ENCODE measurements at places on chromosomes 5 and 9.

DNA sequence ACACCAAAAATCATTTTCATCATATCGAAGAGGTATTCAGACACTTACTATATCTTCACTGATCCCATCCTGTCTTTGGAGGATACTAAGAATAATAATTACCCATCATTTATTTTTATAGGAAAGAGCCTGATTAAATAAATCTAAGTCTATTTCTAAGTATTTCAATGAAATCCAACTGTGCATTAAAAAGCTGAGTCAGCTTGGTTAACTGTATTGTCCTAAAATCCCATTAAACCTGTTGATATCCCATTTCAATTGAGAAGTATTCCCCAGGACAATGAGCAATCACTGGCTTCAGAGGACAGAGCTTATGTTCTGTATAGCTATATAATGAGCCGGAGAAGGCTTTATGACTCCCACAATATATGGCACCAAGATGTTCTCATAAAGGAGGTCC lies 142.0 kb upstream of the RORB start:
- no peak for DNase-seq

DNA sequence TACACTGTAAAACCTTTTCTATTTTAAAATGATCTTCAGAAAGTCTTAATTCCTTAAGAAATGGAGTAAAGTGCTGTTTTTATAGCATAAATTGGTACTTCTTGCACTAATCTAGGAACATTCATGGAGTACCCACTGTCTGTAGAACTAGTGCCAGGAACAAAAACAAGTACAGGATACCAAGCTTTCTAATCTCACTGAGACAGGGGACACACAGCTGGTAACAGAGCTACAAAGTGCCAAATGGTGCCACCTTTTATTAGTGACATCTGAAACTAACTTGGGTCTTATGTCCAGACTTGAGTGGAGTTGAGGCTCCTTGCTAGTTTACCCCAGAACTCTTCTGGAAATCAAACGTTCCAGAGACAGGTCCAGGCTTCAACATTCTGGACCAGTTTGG lies 57.9 kb downstream of the RNF130 start:
- no peak for DNase-seq

DNA sequence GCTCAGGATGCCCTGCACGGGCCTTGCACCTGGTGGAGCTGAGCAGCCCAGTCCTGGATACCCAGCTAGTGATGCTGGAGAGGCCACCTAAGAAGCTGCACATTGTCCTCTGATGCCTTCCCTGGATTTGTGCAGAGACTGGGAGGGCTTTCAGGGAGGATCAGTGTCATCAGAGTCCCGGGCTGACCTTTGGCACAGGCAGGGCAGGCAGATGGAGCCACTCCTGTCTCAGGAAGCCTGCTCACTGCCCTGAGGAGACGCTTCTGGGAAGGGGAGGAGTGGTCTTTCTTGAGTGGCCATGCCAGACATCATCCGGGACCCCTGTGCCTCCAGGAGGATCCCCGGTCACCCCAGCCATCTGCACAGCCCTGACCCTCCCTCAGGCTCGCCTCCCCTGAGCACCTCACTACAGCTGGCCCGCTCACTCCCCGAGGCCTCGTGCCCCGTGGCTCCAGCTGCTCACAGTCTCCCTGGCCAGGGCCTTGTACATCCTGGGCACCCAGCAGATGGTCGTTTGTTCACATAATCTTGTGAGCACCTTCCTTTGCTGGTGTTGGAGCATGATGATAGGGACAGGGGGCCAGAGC lies 47.2 kb upstream of the FCN2 start:
- no peak for DNase-seq

DNA sequence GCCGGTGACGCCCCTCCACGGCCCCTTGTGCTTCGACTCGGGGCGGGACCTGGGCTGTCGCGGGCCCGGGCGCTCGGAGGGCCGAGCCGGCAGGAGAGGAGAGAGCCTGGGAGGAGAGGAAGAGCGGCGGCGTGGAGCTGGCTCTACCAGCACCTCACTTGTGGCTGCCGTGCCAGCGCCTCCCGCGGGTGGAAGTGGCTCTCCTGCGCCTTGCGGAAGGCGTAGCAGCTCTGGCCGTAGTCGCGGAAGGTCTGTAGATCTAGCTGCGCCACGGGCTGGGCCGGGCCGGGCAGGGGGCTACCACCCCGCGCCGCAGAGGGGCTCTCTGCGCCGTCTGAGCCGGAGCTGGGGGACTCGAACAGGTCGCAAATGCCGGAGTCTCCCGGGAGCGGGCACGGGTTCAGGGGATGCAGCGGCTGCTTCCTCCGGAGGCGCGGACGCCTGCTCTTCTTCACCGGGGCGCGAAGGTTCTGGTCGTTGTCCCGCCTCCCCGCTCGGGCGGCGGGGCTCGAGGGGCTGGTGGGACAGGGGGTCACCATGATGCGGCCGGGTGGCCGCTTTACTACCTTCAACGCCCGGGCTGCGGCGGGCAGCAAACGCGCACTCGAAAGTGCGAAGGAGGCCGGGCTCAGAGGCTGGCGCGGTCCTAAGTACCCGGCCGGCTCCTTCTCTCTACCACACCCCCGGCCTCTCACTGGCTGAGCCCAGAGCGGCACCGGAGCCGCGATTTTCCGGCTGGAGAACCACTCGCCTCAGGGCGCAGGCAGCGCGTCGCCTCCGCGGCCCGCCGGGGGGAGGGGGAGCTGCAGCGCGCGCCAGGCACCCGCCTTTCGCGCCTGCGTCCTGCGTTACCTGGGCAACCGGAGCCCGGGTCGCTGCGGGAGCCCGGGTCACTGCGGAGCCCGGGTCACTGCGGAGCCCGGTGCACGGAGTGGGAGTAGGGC lies at the start of gene CCNO:
CCNO (minus strand) TSS at position 624 of the 944 bp plus-strand sequence; CDS start at position 539, 85 bp downstream.
- peak; percentile 81 for DNase-seq

DNA sequence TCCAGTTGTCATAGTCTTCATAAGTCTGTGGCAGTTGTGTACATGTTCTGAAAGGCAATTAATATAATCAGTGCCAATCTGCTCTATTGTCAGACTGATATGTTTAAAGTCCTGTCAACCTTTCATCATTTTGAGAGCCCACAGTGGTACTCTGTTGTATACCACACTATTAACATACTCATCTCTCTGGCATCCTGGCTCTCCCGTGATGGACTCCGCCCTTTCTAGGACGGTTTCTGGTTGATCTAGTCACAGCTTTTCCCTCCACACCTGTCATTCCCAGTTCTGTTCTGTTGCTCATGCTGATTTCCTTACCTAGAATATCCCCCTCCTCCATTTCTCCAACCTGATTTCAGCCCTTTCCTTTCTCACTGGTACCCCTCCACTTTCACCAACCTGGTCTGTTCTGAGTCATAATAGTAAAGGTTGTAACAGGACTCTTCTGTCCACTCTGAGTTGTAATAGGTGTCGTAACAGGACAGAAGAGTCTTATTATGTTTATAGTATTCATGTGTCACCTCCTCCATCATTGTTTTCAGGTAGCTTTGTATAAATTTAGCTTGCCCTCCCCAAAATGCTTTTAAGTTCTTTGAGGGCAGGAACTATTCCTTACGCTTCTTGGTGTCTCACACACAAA lies 4.1 kb downstream of the PTCD2 start:
- no peak for DNase-seq

DNA sequence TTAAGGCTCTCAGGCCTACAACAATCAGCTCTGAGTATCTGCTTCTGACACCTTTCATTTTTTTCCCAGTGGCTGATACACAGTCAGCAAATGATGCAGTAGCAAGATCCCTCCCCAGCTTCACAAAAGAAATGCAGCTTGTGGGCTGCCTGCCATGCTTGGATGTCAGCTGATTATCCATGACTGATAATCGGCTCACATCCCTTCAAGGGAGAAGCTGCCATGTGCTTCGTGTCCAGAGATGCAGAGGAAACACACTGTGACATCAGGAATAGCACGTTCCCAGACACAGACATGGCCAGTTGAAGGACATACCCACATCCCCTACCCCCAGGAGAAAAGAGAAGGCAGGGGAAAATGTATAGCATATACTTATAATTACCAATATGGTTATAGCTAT lies 27.9 kb downstream of the TMEM215 start:
- peak; percentile 66 for DNase-seq

- no peak for DNase-seq
Observed at GRCh38 chr9:86753836-86754235, 193.5 kb downstream of the GAS1 start.

- peak; percentile 40 for DNase-seq
Observed at GRCh38 chr9:78261403-78262001, 25.6 kb downstream of the CEP78 start.

- DNase-seq, result no peak
Observed at GRCh38 chr5:133754575-133755169, 142.3 kb upstream of the FSTL4 start.

DNA sequence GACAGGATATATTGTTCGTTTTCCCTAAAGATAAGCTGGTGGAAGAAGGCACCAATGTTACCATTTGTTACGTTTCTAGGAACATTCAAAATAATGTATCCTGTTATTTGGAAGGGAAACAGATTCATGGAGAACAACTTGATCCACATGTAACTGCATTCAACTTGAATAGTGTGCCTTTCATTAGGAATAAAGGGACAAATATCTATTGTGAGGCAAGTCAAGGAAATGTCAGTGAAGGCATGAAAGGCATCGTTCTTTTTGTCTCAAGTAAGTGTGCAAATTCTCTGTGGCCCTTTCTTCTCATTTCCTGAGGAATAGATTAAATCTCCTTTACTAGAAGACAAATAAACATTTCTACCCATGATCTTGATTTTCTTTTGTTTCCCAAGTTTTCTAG lies 38.0 kb downstream of the OSMR start:
- DNase-seq, result no peak

DNA sequence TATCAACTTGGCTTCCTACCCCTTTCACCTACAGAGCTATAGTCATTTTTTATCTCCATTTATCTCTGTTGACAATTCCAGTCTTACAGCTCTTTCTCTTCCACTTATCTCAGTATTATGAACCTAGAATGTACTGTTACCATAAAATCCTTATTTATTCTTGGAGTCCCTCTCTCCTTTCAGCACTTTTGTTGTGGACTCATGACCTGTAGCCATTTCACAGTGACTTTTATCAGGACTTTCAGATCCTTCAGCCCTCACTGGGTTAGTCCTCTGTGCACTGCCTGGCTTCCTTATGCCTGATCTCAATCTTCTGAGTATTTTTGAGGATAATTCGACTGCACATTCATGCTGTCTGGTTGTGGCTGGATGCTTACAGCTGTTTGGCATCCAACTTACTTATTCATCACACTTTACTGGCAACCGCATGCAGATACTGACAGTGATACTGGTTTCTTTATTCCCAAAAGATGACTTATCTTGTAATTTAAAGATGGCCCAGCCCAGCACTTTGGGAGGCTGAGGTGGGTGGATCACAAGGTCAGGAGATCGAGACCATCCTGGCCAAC lies 293.3 kb downstream of the MAN2A1 start:
- no peak for DNase-seq

DNA sequence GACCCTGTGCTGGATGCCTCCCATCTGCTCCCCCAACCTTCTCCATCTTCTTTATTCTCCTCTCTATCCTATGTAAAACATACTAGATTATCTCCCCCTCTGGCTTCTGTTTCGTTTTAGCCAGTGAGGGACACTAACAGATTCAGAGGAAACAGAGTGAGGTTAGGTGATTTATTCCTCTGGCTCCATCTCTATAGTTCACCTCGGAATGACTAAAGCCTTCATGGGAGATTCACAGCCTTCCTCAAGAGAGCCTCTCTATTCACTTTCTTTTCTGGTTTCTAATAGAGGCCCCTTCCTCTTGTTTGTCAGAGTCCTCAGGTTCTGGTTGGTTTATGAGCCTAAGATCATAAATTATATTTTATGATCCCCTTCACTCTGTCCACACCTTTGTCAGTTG lies 633.1 kb upstream of the TYRP1 start:
- no peak for DNase-seq

- no peak for DNase-seq
Observed at GRCh38 chr5:93461756-93462155, 119.3 kb downstream of the NR2F1-AS1 start.

DNA sequence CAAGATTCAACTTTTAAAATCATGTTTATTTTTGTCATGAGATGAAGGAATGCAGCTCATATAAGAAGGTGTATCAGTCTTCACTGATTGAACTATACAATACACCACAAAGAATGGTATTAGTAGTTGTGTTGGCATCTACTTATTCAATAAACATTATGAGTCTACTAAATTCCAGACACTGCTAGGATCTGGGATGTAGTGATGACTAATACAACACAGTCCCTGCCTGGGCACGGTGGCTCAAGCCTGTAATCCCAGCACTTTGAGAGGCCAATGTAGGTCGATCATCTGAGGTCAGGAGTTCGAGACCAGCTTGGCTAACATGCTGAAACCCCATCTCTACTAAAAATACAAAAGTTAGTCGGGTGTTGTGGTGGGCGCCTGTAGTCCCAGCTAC lies 171.4 kb upstream of the NFIB start:
- DNase-seq, result no peak

DNA sequence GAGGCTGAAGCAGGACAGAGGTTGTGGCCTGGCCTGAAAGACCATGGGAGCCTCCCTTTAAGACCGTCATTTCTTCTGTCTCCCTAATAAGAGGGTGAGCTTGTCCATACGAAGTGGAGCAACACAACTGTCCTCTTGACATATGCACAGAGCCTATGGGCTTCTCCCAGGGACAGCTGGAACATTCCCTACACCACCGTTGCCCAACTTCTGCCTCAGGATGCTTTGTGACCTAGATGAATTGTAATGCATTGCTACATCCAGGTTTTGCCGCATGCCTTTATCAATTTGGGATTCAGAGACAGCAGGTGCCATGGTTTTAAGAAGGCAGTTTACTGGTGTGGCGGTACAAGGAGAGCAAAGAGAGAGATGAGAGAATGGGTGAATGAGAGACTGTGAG lies 34.4 kb upstream of the ZNF622 start:
- no peak for DNase-seq

DNA sequence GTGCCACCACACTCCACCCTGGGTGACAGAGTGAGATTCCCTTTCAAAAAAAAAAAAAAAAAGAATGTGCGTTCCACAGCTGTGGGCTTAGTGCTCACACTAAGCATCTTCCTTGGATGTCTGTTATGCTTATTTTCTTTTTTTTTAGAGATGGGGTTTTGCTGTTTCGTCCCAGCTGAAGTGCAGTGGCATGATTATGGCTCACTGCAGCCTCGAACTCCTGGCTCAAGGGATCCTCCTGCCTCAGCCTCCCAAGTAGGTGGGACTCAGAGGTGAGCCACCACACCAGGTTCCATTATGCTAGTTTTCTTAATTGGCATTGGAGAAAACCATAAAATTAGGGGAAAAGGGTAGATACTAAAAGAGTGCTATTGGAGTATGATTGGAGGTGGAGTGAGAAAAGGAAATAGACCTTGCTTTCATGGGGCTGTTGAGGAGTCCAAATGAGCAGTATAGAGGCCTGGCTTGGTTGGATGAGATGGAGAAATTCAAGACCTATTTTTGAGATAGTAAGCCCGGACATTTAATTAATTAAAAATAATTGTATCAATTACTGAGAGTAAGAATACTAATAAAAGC lies 978 bp upstream of the BRD3OS start:
- peak; percentile 19 for DNase-seq

DNA sequence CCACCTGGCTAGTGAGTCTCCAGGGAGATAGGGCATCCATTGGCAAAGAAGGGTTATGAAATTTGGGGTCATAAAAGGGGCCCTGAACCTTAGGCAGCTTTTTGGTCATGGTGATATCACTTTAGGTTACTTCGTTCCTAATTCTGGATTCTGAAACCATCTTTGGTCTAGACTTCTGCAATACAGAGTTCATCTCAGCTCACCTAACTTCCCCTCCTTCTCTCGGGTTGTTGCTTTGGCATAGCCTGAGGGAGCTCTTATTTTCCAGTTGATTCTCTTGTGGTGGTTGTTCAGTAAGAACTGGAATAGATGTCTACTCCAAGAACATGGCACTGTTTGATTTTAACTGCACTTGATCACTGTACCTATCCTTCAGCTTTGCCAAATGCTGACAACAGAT lies 148.9 kb upstream of the RUSC2 start:
- no peak for DNase-seq

GRCh38 chr5:125894383-125894782 lies 528.8 kb upstream of the GRAMD2B start:
- DNase-seq, result no peak

Data from SK-N-SH (cell line).